ENCODE measurements at places on chromosomes 6 and 20.

GRCh38 chr6:25193460-25194171 is 85.6 kb upstream of the CARMIL1 start:
- peak; percentile 90 for DNase-seq

DNA sequence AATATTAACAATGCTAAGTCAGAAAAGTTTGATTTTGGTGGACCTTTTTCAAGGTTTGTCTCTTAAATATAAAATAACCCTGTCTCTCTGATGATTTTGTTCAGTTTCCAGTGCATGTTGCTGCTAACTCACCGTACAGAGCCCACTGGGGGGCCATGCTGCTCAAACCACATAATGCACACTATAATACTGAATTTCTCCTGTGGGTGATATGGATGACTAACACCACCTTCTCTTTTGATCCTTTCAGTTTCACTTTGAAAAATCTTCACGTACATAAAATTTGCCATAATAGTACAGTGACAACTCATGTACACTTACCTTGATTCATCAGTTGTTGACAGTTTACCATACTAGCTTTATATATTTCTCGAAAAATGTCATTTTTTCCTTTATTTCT is 506.6 kb upstream of the MAN1A1 start:
- DNase-seq: no peak

GRCh38 chr20:35767683-35768481 is 3.9 kb upstream of the PHF20 start:
- DNase-seq: no peak

DNA sequence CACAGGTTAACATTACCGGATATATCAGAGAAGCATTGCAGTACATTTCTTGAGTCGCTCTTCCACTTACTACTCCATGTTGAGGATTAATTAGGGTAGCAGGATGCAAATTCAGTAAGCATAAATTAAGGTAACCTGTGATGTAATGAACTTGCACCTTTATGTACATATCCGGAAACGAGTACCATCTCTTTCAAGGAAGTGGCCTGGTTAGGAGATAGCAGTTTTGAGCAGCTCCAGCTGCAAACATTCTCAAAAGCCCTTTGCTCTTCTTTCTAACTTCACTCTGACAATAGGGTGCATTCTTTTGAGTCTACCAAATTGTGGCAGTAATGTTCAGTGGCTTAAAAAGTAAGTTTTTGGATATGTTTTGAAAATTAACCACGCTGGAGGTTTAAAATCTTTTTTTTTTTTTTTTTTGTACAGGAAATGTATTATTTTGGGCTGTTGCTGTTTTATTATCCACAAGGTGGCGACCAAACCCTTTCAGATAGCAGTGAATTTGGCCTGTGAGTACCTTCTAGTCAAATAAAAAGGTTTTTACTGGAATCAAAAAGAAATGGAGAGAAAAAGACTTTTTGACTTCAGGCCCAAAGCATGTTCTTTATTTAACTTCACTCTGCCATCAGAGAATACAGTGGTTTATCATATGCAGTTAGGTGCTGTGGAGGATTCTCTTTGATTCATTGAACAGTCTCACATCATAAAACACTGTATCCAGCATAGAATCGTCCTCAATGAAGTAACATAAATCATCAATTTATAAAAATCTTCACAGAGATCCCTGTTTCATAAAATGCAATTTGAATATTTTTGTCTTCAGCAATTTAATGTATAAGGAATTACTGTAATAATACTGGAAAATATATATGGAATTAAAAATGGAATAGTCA is 8.9 kb downstream of the FAM217B start:
- peak; percentile 53 for DNase-seq

DNA sequence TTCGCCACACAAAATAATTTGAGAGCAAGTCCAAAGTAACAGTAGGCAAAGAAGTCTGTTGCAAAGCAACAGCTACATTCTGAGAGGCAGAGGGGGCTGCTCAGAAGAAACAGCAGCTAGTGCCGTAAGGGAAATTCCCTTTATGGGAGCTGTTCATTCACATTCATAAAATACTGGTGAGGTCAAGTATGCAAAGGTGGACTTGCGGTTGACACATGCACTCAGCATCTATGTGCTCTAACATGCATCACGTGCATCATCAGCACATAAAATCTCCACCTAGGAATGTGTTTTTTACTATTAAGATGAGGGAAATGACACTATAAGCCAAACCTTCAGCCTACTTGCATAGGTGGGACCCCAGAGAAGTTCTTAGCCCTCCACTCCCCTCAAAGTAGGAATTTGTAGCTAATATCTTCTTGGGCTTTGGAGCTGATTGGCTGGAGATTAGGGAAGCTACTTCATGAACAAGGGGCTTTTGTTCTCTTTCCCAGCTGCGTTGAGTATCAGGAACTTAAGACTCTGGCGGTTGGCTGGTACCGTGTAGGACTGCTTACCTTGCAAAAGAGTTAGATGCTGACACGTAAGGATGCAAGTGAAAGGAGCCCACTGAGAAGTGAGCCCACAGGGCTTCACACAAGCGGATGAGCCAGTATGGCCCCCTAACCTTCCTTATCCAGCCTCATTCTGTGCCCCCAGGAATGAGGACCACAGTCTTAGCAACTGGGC is 12.4 kb downstream of the CST3 start:
- DNase-seq: no peak

DNA sequence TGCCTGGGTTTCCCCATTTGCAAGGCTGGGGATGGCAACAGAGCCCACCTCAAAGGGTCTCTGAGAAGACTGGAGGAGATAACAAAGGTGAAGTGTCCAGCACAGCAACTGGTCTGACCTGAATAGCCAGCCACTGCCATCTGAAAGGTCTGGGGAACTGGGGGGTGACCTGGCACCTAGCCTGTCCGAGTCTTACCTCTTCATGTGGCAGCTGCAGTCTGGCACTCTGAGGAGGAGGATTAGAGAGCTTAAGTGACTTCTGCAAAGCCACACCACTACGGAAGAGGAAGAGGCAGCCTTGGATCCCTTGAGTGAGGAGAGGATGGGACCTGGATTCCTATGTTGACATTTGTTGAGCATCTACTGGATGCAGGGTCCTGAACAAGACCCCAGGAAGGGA is 22.2 kb downstream of the C20orf203 start:
- no peak for DNase-seq

- peak; percentile 48 for DNase-seq
These were observed 31.4 kb upstream of the MARCKS start for GRCh38 chr6:113825781-113826180.

- DNase-seq: no peak
These were observed 66.3 kb downstream of the YTHDF1 start for GRCh38 chr20:63149531-63150192.

DNA sequence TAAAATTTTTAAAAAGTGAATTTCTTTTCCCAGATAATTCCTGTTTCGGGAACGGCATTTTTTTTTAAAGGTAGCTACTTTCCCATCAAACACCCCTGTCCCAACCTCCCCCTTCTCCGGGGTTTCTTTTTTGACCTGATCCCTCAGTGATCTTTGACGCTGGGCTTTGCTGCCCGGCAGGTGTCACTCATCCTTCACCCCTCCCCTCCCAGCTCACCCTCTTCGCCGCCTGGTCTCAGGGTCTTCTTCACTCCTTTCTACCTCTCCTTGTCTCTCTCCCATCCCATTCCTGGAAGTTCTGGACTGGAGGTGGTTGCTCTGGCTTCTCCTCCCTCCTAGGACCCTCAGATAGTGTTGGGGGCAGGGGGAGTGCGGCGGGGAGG is 329 bp upstream of the GPR6 start:
- DNase-seq: no peak

- DNase-seq: no peak
These were observed 45.8 kb downstream of the SOX4 start for GRCh38 chr6:21639316-21639715.

DNA sequence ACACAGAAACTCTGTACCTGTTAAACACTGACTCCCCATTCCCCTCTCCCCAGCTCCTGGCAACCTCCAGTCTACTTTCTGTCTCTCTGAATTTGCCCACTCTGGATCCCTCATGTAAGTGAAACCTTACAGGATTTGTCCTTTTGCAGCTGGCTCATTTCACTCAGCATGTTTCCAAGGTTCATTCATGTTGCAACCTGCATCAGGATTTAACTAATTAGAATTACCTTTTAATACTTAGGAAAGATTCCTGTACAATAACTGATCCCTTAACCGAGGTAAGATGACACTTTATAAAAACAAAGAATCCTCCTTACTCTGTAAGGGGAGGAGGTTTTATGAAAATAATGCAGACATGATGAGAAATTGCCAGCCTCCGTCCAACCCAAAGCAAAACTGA is 113.1 kb upstream of the MTHFD1L start:
- DNase-seq: no peak

- DNase-seq: no peak
These were observed 23.1 kb downstream of the ALDH5A1 start for GRCh38 chr6:24517659-24518543.

GRCh38 chr20:36004045-36004444 is 35.7 kb downstream of the CNBD2 start:
- DNase-seq: no peak

DNA sequence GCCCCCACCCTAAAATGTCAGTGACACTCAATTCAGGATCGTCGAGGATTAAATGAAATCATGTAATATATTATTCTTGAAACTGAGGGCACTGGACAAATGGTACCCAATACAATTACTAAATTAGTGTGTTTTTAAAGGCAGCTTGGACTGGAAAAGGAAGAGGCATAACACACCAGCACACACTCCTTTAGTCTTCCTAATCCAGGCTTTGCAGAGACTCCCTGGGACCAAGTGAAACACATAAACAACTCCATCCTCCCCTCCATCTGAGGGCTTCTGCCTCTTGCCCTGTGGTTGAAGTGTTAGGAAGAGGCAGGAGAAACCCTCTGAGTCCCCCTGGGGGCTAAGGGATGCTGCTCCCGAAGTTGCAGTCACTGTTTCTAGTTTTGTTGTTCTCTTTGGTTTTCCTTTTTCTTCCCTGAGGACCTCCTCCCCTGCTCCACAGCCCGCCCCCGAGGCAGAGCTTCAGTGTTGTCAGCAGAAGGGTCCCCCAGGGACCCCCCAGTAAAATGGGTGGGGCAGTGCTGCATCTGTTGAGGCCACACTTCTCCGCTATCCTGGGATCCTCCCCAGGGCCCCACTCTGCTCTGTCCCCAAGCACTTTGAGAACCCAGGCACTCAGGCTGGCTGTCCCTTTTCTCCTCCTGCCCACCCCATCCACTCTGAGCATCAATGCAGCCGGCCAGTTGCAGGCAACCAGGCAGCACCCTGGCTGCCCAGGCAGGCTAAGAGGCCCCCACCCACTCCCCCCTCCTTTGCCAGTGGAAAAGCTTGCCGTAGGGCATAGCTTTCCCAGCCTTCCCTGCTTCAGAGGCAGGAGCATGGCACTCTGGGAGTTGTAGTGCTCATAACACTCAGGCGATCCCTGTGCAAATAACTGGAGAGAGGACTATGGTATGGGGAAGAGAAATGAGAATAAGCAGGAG is 5.9 kb downstream of the TMEM63B start:
- peak; percentile 45 for DNase-seq

DNA sequence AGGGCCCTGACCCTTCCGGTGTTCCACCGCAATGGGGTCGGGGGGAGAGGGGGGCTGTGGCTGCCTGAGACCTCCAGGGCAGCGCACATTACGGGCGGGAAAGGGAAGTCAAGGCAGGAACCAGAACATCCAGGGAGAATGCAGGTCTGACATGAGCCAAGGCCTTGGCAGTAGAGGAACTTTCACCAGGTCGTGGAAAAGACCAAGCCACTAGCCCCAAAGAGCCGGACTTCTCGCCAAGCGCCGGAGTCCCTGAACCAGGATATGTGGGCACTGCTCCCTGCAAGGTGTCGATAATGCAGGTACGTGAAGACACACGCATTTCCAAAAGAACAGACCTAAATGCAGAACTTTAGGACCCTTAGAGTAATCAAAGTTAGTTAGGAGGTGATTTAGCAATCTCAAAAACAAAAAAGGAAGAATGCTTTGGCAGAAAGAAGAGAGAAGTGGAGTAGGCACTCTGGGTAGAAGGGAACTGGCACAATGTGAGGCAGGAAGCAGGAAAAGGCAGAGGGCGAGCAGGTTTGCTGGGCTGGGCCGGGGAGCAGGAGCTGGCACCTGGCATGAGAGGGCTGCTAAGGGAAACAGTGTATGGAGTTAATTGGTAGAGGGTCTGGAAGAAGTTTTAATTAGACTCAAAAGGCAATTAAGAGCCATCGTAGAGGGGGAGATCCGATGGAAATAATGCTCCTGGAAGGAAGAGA is 14.3 kb downstream of the POU3F2 start:
- no peak for DNase-seq

DNA sequence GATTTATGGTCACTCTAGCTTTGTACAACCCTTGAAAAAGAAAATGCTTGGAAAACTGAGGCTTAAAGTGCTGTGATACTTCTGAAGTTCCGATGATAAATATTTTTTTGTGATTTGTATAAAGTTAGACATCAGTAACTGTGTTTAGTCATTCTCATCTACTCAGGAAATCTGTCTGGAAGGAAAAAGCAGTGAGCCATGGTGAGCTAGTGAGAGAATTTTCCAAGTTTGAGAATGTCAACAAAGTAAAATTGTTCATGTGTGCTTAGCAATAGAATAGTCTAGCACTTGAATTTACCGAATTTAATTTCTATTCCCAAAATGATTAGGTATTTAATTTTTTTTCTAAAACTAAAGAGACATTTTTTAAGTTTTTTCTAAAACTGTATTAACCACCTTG is 41.3 kb upstream of the PLCB4 start:
- DNase-seq: no peak

GRCh38 chr20:50107086-50107660 is 5.8 kb downstream of the UBE2V1 start:
- DNase-seq: no peak

GRCh38 chr6:454148-454991 is 62.8 kb downstream of the IRF4 start:
- no peak for DNase-seq

DNA sequence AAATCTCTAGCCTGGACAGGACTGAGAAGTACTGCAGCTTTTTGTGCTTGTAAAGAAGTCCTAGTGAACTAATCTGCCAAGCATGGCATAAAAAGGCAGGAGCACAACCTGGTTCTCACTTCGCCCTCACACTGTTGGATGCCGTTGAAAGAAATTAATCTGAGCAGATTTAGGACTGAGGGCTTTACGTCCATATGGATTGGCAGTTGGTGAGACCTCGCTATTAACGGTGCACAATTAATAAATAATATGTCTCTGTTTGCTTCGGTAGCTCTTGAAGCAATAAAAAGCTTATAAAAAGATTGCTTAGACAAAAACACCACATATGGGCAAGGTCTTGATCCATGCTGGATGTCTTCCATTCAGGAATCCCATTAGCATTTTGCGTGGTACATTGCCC is 185.6 kb upstream of the EPHA7 start:
- DNase-seq: no peak

- DNase-seq: no peak
These were observed 284.5 kb upstream of the JAG1 start for GRCh38 chr20:10958279-10958678.

GRCh38 chr6:111663692-111664564 is 58.2 kb upstream of the TRAF3IP2 start:
- DNase-seq: no peak

DNA sequence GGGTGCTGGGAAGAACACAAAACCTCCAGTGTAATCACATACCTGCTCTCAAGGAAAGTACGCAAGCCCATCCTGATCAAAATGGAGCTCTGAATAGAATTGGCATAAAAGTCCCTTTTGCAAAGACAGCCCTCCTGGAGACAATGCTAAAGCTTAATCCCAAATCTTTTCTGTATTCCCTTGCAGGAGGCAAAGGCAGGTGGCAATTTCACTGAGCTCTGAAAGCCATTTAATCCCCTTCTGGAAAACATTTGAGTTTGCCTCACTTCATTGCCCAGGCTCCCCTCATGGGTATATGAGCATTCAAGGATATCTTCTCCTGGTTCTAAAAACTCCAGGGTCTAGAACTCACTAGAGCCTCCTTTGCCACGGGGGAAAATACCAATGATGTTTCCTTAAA is 310.2 kb upstream of the CNR1 start:
- no peak for DNase-seq
